ENCODE measurements at places on chromosomes 5 and 9. TPM values are rescaled to one million over a fixed set of nuclear protein-coding genes. Genes with fewer than 3 reads are reported as not detected.

Gene SPINK6
- total RNA-seq = not detected

Gene EIF4EBP3
- 7.3 TPM for total RNA-seq

Gene SMARCA2
- 83.8 TPM for total RNA-seq

Gene SLC31A2
- total RNA-seq = 16.3 TPM

Gene CTXN3
- total RNA-seq = not detected

Gene TMEM38B
- total RNA-seq = 21.3 TPM

- H3K27ac ChIP-seq = no peak overlapping the region
- H3K4me1 ChIP-seq = peaks cover 48% of the 10 kb centered on the region
- H3K36me3 ChIP-seq = peaks cover 16% of the 10 kb centered on the region
- DNase-seq = no peak
- H3K4me3 ChIP-seq = no peak overlapping the region
Observed at GRCh38 chr9:136722093-136722968, 10.0 kb downstream of the DIPK1B start.

GRCh38 chr9:109861499-109861898 is 81.5 kb downstream of the PALM2AKAP2 start:
- no peak overlapping the region for H3K27ac ChIP-seq
- H3K27me3 ChIP-seq = no peaks in the 10 kb centered on the region
- no peak for DNase-seq
- no peak overlapping the region for H3K4me3 ChIP-seq
- H3K4me1 ChIP-seq = no peaks in the 10 kb centered on the region

DNA sequence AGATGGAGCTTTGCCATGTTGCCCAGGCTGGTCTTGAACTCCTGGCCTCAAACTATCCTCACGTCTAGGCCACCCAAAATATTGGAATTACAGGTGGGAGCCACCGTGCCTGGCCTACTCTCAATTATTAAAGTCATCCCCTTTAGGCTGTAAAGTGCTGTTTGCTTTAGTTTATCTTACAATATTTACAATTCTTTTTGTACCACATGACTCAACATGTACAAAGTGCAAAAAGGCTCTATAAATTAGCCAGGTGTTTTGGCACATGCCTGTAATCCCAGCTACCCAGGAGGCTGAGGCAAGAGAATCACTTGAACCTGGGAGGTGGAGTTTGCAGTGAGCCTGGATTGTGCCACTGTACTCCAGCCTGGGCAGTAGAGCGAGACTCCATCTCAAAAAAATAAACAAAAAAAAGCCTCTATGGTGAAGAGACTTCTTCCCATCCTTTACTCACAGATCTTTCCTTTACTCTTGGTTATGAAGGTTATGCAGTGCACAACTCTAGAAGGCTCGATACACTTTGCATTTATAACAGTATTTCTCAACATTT is 28.5 kb upstream of the MLLT3 start:
- no peak for DNase-seq
- no peaks in the 10 kb centered on the region for H3K27me3 ChIP-seq
- H3K36me3 ChIP-seq = no peaks in the 10 kb centered on the region
- no peak overlapping the region for H3K4me3 ChIP-seq
- H3K27ac ChIP-seq = no peak overlapping the region
- peaks cover 6% of the 10 kb centered on the region for H3K4me1 ChIP-seq

- no peaks in the 10 kb centered on the region for H3K36me3 ChIP-seq
- no peaks in the 10 kb centered on the region for H3K4me1 ChIP-seq
- peak; percentile 27 for DNase-seq
- H3K27me3 ChIP-seq = no peaks in the 10 kb centered on the region
- no peak overlapping the region for H3K4me3 ChIP-seq
Observed at GRCh38 chr5:169050146-169050571, 250.8 kb downstream of the SLIT3 start.

- no peaks in the 10 kb centered on the region for H3K4me1 ChIP-seq
- DNase-seq = no peak
- no peaks in the 10 kb centered on the region for H3K36me3 ChIP-seq
- H3K27ac ChIP-seq = no peak overlapping the region
- H3K4me3 ChIP-seq = no peak overlapping the region
Observed at GRCh38 chr9:133443982-133444381, 15.8 kb upstream of the CACFD1 start.

DNA sequence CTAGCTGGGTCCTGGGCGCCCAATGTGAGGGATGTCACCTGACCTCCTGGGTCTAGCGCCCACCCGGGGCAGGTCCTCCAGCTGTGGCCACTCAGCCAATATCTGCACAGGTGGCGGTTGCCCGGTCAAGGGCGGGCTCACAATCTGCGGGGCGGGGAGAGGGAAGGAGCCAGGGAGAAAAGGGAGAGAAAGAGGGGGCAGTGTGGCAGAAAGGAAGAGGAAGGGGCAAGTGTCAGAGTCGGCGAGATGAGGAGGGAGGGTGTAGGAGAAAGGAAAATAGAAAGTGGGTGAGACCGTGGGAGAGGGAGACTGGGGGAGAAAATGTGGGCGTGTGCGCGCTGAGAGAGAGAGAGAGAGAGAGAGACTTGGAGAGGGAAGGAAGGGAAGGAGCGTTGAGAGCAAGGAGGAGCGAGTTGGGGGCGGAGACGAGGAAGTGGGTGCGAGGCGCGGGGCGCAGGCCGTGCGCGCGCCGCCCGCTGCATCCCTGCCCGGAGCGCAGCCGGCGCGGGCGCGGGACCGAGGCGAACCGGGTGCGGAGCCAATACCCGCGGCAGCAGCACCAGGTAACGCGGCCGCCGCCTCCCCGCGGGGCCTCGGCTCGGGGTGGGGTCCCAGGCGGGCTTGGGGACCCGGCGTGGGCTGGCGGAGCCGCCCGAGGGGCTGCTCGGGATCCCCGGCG is at the start of gene HRH2:
HRH2 (plus strand) TSS at position 479 of the 679 bp plus-strand sequence. CDS start 25,163 bp downstream, outside the sequence.
- H3K4me1 ChIP-seq = peaks cover 12% of the 10 kb centered on the region
- H3K36me3 ChIP-seq = no peaks in the 10 kb centered on the region
- no peak for DNase-seq
- peak within 1 kb of the TSS; percentile 15 for H3K4me3 ChIP-seq

- no peak overlapping the region for H3K27ac ChIP-seq
- no peaks in the 10 kb centered on the region for H3K36me3 ChIP-seq
- no peak for DNase-seq
- no peak overlapping the region for H3K4me3 ChIP-seq
- no peaks in the 10 kb centered on the region for H3K4me1 ChIP-seq
Observed at GRCh38 chr5:128426090-128426534, 111.9 kb downstream of the FBN2 start.

- H3K4me1 ChIP-seq = no peaks in the 10 kb centered on the region
- no peaks in the 10 kb centered on the region for H3K27me3 ChIP-seq
- H3K36me3 ChIP-seq = no peaks in the 10 kb centered on the region
- H3K4me3 ChIP-seq = no peak overlapping the region
- H3K27ac ChIP-seq = no peak overlapping the region
- DNase-seq = no peak
Observed at GRCh38 chr9:22147813-22148527, 138.9 kb upstream of the CDKN2B start.

DNA sequence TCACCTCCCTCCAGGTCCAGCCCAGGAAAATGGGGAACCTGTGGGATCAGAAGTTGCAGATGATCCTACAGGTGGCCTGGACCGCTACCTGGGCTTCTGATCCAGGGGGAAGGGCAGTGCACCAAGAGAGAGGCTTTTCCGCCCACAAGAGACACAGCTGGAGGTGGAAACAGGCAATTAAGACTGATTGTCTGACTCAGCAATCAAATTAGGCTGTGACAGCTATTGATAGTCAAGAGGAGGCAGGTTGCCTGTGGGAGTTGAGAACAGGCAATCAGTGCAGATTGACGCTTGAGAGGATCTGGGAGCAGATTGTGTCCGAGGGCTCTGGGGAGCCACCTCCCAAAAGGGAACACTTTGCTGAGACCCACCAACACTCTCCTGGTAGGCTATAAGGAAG is 71.1 kb upstream of the SLC44A1 start:
- H3K4me3 ChIP-seq = no peak overlapping the region
- no peak overlapping the region for H3K27ac ChIP-seq
- no peaks in the 10 kb centered on the region for H3K4me1 ChIP-seq
- H3K36me3 ChIP-seq = no peaks in the 10 kb centered on the region

DNA sequence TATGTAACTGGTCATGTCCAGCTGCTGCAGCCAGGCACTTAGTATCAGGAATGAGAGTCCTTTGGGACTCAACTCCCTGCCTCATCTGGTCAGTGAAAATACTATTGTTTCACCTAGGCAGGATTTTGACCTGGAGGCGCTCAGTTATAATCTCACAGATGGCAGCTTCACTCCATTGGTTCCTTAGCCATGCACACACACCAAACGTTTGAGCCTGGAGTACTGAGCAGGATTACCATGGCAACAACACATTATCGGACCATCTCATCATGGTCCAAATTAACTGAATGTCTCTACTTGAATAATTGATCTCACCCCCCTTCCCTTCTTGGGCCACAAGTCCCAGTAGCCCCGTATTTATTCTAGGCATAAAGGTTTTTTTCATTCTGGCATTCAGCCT is 15.0 kb upstream of the SREK1 start:
- no peak for DNase-seq
- H3K27me3 ChIP-seq = no peaks in the 10 kb centered on the region
- no peaks in the 10 kb centered on the region for H3K36me3 ChIP-seq
- no peaks in the 10 kb centered on the region for H3K4me1 ChIP-seq

All from body of pancreas (tissue), 4 donors.